ENCODE measurements at places on chromosomes 12 and 14.

DNA sequence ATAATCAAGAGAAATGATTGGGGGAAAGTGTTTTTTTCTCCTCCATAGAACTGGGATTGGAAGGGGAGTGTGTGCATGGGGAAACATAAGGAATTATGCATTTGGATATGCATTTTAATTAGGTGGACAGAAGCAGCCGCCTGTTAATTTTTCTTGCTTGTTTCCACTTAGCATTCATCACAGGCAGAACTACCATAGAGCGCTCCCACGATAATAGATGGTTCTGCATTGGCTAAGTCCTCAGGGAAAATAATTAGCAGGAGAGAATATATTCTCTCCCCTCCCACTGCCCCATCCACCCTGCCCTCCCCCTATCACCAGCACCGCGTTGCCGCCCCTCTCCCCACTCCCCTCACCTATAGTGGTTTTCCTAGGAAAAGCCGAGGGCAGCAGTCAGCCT lies 11.4 kb downstream of the DPF3 start:
- no peak for DNase-seq

- DNase-seq, result no peak
Observed at GRCh38 chr14:66015071-66015780, 470.9 kb upstream of the CCDC196 start.

- no peak for DNase-seq
Observed at GRCh38 chr14:92475451-92476187, 38.0 kb upstream of the RIN3 start.

DNA sequence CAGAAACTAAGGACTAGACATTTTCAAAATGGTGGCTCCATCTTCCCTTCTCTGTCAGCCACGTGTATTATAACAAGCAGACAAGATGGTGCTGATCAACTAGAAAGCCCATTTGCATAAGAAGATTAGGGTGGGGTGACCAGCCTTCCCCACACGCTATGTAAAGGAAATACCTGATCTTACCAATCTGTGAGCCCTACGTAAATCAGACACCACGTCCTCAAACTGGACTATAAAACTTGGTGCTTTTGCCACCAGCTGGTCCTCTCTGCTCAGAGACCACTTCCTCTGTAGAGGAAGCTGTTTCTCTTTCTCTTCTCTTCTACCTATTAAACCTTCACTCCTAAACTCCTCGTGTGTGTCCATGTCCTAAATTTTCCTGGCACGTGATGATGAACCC lies 101.1 kb upstream of the PLEKHG7 start:
- DNase-seq, result no peak

All from right hindlimb (tissue), 1 donor.